Dermis blood vessel endothelial cell (primary cell): ENCODE measurements at places on chromosomes 7 and 10. TPM values are rescaled to one million over a fixed set of nuclear protein-coding genes. Genes with fewer than 3 reads are reported as not detected.

The INMT gene
- total RNA-seq, result 0.05 TPM in 1 of 2 replicates, not detected in the other

The ARMC3 gene
- not detected in 2 replicates for total RNA-seq

The PRPS1L1 gene
- 0.14 TPM in 1 of 2 replicates, not detected in the other for total RNA-seq

The MRLN gene
- not detected in 2 replicates for total RNA-seq

The WNT2 gene
- total RNA-seq, result not detected in 2 replicates

The RAB19 gene
- total RNA-seq, result not detected in 2 replicates
